ENCODE measurements at places on chromosomes 6 and 20.

DNA sequence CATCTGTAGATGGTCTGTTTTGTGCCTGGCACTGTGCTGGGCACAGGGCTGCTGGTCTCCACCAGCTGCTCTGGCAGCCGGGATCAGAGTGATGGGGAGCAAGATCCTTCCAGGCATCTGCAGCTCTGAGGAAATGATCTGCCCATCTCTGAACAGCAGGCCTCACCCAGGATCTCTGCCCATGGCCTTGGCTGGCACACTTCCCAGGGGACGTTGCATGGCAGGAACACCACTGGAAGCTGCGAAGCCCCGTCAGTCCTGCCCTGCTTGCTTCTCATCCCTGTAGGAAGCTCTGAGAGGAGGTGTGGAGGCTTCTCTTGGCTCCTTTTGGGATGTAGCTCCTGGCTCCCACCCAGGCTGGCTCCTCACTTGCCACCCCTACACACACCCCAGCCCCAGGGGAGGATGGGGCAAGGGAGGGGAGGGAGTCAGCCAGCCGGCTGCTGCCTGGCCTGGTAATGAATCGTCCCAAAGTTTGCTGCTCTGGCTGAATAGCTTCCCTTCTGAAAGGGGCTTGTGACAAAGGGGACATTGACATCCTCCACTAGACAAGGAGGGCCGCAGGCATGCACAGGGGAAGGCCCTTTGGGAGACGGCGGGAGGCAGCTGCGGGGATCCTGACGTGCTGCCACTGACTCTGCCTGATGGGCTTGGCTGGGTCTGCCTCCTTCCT lies 108.9 kb downstream of the VEGFA start:
- no peak for DNase-seq

- DNase-seq = no peak
Measured at GRCh38 chr6:122352981-122353664, 46.3 kb upstream of the HSF2 start.

- DNase-seq = no peak
Measured at GRCh38 chr6:13633343-13633742, 18.2 kb downstream of the NOL7 start.

DNA sequence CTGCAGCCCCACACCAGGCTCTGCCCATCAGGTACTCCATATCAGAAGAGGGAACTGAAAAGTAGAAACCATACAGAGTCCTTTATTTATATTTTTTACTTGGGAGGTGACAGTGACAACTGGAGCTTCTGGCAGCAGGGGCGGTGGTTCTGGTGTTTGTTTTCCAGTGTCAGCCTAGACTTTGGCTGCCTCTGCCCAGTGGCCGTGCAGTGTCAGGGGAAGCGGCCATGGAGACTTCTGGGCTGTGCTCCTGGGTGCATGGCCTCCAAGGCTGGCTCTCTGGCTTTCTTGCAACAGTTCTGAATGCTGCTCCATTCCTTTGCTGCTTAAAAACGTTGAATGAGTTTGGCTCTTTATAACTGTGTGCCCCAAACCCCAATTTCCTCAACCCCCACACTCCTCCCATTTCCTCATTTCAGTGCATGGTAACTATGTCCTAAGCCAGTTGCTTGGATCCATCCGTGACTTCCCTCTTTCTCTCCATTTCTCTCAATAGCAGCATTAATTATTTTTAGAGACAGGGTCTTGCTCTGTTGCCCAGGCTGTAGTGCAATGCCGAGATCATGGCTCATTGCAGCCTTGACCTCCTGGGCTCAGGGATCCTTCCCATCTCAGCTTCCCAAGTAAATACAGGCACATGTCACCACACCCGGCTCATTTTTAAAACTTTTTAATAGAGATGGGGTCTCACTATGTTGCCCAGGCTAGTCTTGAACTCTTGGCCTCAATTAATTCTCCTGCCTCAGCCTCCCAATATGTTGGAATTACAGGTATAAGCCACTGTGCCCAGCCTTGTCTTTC lies 141.1 kb upstream of the SGK1 start:
- DNase-seq = no peak

DNA sequence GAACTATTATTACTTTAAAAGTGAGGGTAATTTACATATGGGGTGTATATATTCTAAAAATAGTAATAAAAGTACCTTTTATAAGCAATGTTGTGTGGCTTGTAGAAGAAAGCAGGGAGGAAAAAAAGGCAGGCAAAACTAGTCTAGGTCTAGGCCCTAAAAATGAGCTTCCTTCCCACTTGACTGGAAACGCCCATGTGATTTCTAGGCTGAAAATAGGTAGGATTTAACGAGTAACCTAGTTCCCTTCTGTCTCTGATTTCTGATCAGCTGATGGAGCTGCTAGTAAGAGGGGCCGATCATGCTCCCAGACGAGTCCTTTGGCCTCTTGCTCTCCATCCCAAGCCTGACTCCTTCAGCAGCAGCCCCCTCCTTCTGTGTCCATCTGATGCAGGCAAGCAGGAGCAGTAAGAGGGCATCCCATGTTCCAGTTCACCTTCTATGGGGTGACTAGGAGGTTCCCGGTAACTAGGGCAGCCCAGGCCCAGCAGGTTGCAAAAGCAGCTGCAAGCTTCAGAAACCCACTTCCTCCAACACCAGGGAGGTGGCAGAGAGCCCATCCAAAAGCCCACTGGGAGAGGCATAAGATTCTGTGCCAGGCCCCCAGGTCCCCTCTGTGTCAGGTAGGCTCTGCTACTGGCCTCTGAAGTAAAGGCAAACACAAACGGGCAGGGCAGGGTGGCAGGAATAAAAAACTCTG lies 24.4 kb downstream of the TBC1D20 start:
- no peak for DNase-seq

DNA sequence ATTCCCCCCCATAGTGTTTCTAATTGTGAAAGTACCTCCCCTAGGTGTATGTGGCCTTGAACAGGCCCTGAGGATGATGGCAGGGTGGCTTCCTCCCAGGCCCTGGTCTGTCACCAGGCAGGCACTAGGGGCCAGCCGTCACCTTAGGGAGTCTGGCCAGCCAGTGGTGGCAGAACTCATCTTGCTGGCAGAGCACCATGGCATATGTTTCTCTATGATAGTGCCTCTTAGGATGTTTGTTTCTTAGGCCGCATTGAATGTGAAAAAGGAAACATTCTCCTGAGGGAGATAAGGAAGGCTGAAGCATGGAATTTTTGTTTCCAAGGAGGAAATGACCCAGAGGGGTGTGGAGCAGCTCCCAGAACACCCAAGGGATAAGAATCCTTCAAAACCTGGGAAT lies 45.2 kb upstream of the KLHL31 start:
- DNase-seq = no peak

GRCh38 chr20:35664466-35665206 lies at the start of the genes CPNE1 and RBM12:
TSS of gene CPNE1 (minus strand) at chr20:35664900. CDS start at chr20:35632923, 31,977 bp downstream.
TSS of gene RBM12 (minus strand) at chr20:35664900. CDS start at chr20:35655322, 9,578 bp downstream.
- DNase-seq = peak; percentile 90

GRCh38 chr6:92139601-92140000 lies 1279.8 kb downstream of the EPHA7 start:
- DNase-seq = no peak

DNA sequence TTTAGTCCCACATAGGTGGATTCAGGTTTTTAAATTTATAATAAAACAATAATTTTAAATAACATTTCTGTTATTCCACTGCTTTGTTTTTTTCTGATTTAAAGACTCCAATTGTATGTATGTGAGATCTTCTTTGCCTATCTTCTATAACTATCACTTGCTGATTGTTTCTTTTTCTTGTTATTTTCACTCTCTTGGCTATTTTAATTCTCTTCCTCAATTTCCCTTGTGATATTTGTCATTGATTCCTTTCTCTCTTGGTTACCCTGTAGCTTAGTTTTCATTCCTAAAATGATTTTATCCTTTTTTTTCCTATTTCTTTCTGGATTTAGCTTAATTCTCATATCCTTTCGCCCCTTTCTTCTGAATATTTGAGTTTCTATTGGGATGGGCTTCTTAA lies 227.3 kb upstream of the TENT5A start:
- no peak for DNase-seq

GRCh38 chr20:4697189-4697830 lies 24.4 kb upstream of the PRND start:
- DNase-seq = no peak

- no peak for DNase-seq
Measured at GRCh38 chr20:46027245-46027853, 1.7 kb upstream of the SLC12A5 start.

Measured in activated T-helper 1 cell treated with anti-CD3 and anti-CD28 coated beads, Interleukin-2, amount 50 U/mL, for 16 hours (primary cell).